Right lobe of liver (tissue), 6 donors: ENCODE measurements at places on chromosomes 6 and 20. TPM values are rescaled to one million over a fixed set of nuclear protein-coding genes. Genes with fewer than 3 reads are reported as not detected.

Gene PNPLA1
- total RNA-seq = not detected

Gene VGLL2
- total RNA-seq = not detected

Gene HLA-DOA
- total RNA-seq = 1.2 TPM

Gene ZBTB12
- 0.65 TPM for total RNA-seq

Gene IL20RA
- 0.10 TPM for total RNA-seq

Gene HLA-DQB2
- 5.1 TPM for total RNA-seq

Gene GJA10
- not detected for total RNA-seq

Gene SLC24A3
- total RNA-seq = 0.29 TPM

Gene ECT2L
- total RNA-seq = not detected

Gene PPIL6
- total RNA-seq = 0.12 TPM

Gene GFOD1
- 5.4 TPM for total RNA-seq

DNA sequence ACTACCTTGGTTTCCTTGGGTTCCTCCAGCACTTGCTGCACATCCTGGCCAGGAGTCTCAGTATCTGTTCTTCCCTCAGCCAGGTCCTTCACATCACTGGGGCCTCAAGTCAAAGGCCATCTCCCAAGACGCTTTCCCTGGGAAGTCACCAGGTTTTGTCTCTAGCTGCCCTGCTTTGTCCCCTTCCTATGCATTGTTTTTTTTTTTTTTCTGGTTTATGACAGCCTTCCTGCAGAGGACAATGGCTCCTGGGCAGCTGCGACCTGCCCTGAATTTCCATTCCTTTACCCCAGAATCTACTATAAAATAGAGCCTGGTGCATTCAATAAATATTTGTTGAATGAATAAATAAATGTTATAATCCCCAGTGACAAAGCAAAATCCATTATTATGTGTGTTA is 687.3 kb downstream of the QKI start:
- H3K36me3 ChIP-seq = no peaks in the 10 kb centered on the region
- no peak overlapping the region for H3K4me3 ChIP-seq
- no peaks in the 10 kb centered on the region for H3K27me3 ChIP-seq
- H3K27ac ChIP-seq = no peak overlapping the region

- H3K36me3 ChIP-seq = no peaks in the 10 kb centered on the region
- no peak overlapping the region for H3K27ac ChIP-seq
- H3K27me3 ChIP-seq = no peaks in the 10 kb centered on the region
- DNase-seq = no peak
- H3K4me1 ChIP-seq = no peaks in the 10 kb centered on the region
Measured at GRCh38 chr6:53929041-53929820, 134.4 kb downstream of the LRRC1 start.

DNA sequence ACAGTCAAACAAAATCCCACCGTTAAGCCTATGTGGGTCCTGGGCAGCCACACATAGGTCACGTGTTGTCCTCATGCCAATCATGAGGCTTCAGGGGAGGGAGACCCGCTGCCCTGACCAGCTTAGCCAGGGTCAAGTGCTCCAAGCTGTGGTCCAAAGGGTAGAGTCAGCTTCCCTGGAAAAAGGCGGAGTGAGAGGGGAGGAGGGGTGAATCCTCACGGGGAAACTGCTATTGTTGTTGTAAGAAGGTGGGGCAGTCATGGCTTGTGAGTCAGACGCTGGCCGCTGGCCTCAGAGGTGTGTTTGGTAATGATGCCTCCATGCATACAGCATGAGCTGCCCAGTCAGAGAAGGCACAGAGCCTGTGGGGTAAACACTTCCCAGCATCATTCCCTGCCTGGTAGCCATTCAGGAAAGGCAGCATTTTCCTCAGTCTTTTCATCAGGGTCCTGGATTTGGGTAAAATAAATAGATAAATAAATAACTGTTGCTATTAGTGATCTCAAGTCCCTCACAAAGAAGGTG is 8.7 kb downstream of the CST3 start:
- no peak for DNase-seq
- peaks cover 10% of the 10 kb centered on the region for H3K4me1 ChIP-seq
- no peaks in the 10 kb centered on the region for H3K27me3 ChIP-seq
- H3K4me3 ChIP-seq = no peak overlapping the region

- H3K4me3 ChIP-seq = no peak overlapping the region
- H3K27ac ChIP-seq = no peak overlapping the region
- DNase-seq = no peak
- H3K27me3 ChIP-seq = no peaks in the 10 kb centered on the region
Measured at GRCh38 chr20:51705400-51705799, 62.8 kb downstream of the ATP9A start.

GRCh38 chr6:85676086-85676729 is 33.5 kb upstream of the SYNCRIP start:
- DNase-seq = no peak
- peaks cover 7% of the 10 kb centered on the region for H3K4me1 ChIP-seq
- H3K36me3 ChIP-seq = no peaks in the 10 kb centered on the region
- H3K27ac ChIP-seq = no peak overlapping the region
- no peaks in the 10 kb centered on the region for H3K27me3 ChIP-seq

DNA sequence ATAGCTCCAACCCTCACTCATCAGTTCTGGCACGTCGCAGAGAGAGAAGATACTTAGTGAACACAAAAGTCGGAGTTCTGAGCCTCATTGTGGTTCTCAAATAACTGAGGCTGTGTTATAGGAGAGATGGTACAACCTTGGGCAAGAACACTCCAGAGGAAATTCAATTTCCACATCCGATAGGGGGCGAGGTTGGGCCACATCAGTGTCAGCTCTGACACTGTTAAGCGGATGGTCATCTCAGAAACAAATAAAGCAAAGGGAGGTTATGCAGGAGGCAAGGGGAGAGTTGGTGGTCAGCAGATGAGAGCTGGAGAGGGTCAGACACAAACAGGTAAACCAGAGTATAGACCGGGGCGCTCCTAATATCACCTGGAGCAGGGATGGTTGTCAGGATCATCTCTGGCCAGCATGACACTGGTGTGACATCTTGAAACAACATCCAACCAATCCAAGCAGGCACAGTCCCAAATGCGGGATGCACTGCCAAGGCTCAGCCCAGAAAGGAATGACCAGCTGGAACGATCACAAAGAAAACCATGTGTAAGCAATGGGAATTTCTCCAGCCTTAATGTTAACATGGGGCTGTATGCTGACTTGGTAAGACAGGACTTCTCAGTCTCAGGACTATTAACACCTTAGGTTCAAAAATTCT is 331.8 kb downstream of the HACE1 start:
- no peak overlapping the region for H3K4me3 ChIP-seq
- H3K4me1 ChIP-seq = no peaks in the 10 kb centered on the region
- no peak overlapping the region for H3K27ac ChIP-seq
- no peaks in the 10 kb centered on the region for H3K27me3 ChIP-seq

DNA sequence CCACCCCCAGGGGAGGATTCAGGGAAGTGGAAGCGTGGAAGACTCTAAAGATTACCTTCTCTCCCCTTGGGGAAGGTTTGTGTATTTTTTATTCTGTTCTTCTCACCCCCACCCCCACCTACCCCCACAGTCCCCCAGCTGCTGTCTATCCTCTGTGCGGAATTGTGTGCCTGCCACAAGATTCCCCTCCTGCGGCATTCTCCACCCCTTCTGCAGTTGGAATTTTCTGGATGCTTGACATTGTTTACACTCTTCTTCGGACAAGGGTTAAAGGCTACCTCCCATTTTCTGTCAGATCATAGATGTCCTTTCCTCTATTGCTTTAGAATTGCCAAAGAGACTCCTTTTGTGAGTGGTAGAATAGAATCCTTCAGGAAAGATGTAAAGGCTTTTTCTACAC is 60.4 kb upstream of the EDN3 start:
- H3K4me3 ChIP-seq = no peak overlapping the region
- no peaks in the 10 kb centered on the region for H3K27me3 ChIP-seq
- DNase-seq = no peak
- no peaks in the 10 kb centered on the region for H3K4me1 ChIP-seq
- H3K27ac ChIP-seq = no peak overlapping the region

GRCh38 chr20:17622086-17622850 is 52.4 kb downstream of the DSTN start:
- no peak overlapping the region for H3K4me3 ChIP-seq
- H3K4me1 ChIP-seq = no peaks in the 10 kb centered on the region
- H3K27me3 ChIP-seq = no peaks in the 10 kb centered on the region
- DNase-seq = no peak

DNA sequence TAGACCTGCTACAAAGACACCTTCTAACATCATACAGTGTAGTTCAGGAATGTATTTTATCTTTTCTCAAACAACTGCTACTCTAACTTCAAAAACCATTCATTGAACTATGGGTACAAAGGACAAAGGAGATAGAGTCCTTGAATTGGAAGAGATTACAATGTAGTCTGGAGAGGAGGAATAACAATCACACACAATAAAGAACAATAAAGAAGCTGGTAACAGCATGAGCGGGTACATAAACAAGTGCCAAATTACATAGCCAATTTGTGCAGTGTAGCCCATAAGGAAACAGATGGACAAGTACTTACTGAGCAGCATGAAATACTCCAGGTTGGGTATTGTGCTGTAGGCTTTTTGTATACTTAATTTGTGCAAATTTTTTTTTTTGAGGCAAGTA is 44.3 kb downstream of the OSTM1 start:
- no peaks in the 10 kb centered on the region for H3K4me1 ChIP-seq
- H3K27me3 ChIP-seq = no peaks in the 10 kb centered on the region
- no peak overlapping the region for H3K27ac ChIP-seq
- no peak overlapping the region for H3K4me3 ChIP-seq
- no peaks in the 10 kb centered on the region for H3K36me3 ChIP-seq
- no peak for DNase-seq

DNA sequence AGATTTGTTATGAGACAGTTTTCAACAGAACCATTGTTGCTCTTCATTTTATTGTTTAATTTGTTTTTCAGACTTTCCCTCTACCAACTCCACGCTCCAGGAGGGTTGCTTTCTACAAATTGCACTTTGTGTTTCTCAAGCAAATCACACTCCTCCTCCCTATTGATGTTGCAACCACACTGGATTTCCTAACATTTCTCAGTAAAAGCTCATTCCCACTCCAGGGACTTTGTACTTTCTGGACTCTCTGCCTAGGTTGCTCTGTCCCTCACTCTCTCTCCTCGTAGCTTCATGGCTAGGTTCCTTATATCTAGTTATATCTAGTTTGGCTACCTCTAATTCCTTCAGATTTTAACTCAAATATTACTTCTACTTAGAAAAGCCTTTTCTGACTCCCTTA is 20.3 kb downstream of the PGK2 start:
- H3K4me3 ChIP-seq = no peak overlapping the region
- H3K36me3 ChIP-seq = no peaks in the 10 kb centered on the region
- DNase-seq = no peak
- H3K4me1 ChIP-seq = peaks cover 15% of the 10 kb centered on the region

DNA sequence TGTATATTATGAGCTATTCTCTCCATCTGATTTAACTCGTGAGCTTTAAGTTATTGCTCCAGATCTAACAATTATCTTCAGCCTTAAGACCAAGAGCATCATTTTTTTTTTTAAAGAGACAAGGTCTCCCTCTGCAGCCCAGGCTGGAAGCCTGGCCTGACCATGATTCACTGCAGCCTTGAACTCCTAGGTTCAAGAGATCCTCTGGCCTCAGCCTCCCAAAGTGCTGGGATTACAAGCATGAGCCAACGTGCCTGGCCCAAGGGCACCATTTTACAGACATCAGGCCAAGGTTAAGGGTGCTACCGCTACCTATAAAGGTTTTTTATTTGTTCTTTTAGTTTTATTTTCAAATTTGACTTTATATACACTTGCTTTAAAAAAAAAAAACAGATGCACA is 2.3 kb downstream of the SUPT3H start:
- DNase-seq = no peak
- H3K4me1 ChIP-seq = no peaks in the 10 kb centered on the region
- no peaks in the 10 kb centered on the region for H3K36me3 ChIP-seq
- H3K4me3 ChIP-seq = no peak overlapping the region

DNA sequence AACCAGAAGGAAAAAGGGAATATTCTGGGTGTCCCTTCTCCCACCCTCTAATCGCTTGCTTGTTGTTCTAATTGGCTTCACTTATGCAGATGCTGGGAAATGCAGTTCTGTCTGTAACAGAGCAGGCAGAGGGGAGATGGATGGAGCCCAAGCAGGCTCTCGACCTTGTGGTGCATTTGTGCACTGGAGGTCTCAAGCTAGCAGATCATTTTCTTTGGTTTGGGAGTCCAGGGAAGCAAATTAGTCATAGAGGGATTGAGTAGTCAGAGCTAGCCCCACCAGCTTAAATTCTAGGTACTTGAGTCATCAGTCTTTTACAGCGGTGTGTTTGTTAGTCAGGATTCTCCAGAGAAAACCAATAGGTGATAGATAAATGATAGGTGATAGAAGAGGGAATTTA is 234.7 kb upstream of the ECI2 start:
- no peaks in the 10 kb centered on the region for H3K27me3 ChIP-seq
- no peak for DNase-seq

DNA sequence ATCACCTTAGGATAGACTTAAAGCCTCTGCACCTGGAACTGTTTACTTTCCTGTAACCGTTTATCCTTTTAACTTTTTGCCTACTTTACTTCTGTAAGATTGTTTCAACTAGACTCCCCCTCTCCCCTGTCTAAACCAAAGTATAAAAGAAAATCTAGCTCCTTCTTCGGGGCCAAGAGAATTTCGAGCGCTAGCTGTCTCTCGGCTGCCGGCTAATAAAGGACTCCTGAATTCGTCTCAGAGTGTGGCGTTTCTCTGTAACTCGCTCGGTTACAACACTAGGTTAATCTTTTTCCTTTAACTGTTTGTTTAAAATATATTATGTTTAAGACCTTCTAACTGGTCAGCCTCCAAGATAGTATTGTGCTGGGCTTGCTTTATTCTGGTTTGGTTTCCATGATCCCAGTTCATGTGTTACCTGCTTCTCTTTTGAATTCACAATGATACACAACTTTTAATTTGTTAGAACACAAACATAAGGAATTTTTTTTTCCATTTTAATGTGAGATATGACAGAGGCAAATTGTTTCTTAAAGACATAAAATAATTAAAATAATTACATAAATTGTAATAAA is 8.7 kb upstream of the NQO2 start:
- no peaks in the 10 kb centered on the region for H3K4me1 ChIP-seq
- peak overlapping the region; percentile 92 for H3K4me3 ChIP-seq
- H3K36me3 ChIP-seq = no peaks in the 10 kb centered on the region
- peak; percentile 39 for DNase-seq
- H3K27ac ChIP-seq = peak overlapping the region; percentile 97

GRCh38 chr6:3915076-3915791 is 66.1 kb downstream of the FAM50B start:
- no peaks in the 10 kb centered on the region for H3K36me3 ChIP-seq
- H3K27me3 ChIP-seq = no peaks in the 10 kb centered on the region
- DNase-seq = no peak
- no peak overlapping the region for H3K27ac ChIP-seq
